ENCODE measurements at places on chromosomes 2 and 18. TPM values are rescaled to one million over a fixed set of nuclear protein-coding genes. Genes with fewer than 3 reads are reported as not detected.

The IL1RN gene
- total RNA-seq: 4.2 TPM

The GPR39 gene
- not detected for total RNA-seq

DNA sequence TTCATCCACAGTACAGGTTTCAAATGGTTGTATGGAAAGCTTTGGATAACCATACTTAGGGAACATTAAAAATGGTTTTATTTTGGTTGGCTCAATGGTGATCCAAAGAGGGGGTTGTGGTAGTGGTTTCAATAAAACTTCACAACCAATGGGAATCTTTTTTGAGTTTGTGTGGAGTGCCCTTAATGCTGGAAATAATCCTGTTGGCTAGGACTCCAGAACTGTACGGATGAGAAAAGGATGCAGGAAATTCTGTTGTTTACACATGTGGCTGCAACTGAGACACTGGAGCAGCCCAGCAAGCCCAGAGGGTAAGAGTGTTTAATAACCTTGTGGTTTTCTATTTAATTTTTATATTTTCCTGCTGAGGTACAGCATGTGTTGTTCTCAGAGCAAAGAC lies at the start of gene CCDC102B:
Gene CCDC102B, plus strand, starts transcription at position 210 of the 400 bp plus-strand sequence. CDS start 38,684 bp downstream, outside the sequence.
- H3K36me3 ChIP-seq: no peaks in the 10 kb centered on the region
- no peaks in the 10 kb centered on the region for H3K4me1 ChIP-seq
- no peak within 1 kb of the TSS for H3K27ac ChIP-seq

DNA sequence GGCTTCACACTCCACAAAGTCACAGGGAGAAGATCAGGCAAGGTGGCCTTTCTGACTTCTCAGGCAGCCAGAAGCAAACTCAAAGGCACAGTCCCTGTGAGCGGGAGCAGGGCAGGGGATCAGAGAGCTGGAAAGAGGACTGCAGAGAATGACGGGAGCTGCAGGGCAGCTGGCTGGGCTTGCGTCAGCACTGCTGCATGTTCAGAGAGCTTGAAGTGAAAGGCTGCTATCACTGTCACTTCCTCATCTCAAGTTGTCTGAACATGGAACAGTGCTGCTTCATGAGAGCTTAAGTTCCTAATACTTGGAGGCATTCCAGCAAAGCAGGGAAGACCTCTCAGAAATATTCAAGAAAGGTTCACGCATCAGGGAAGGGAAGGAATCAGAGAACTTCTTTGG lies 20.4 kb downstream of the TGFBRAP1 start:
- H3K4me1 ChIP-seq: no peaks in the 10 kb centered on the region
- DNase-seq: no peak
- no peaks in the 10 kb centered on the region for H3K27me3 ChIP-seq
- H3K4me3 ChIP-seq: no peak overlapping the region
- peaks cover 13% of the 10 kb centered on the region for H3K36me3 ChIP-seq
- H3K27ac ChIP-seq: no peak overlapping the region

DNA sequence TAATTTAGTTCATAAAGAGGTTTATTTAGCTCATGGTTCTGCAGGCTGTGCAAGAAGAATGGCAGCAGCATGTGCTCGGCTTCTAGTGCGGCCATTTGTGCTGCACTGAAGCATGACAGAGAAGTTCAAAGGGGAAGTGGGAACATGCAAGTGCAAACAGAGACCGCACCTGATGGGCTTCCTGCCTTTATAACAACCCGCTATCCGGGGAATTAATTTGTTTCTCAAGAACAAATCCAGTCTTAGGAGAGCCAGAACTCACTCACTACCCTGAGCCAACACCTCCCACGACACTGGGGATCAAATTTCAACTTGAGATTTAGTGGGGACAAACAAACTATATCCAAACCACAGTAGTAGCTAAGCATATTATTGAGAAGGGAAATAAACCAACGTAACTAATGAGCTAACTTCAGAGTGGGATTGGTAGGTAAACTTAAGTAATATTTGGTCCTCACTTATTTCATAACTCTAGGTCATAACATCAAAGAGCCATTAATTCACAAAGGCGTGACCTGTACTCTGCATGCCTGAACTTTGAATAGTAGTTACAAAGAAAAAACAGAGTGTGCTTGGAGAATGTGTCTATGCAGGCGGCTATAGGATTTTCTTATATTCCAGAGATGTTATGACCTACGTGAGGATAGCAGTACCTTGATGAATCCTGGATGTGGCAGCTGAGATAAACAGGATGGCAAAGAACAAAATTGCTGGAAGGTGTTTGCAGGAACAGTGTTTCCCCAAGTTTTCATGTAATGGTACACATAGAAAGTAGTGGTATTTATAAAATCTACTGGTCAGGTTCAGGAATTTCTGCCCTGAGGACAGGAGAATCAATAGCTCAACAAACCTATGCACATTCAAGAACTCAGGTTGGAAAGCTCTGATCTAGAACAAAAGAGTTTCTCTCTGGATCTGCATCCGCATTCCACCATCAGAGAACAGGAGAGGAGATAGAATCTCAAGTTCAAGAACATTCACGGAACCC lies 845.9 kb upstream of the ID2 start:
- H3K4me1 ChIP-seq: peaks cover 17% of the 10 kb centered on the region
- H3K27ac ChIP-seq: no peak overlapping the region
- peaks cover 4% of the 10 kb centered on the region for H3K36me3 ChIP-seq
- DNase-seq: no peak
- no peak overlapping the region for H3K4me3 ChIP-seq
